ENCODE measurements at places on chromosomes 5 and 9. TPM values are rescaled to one million over a fixed set of nuclear protein-coding genes. Genes with fewer than 3 reads are reported as not detected.

Gene NSMF
- 76.9 TPM for polyA plus RNA-seq

Gene CCDC171
- 0.27 TPM for polyA plus RNA-seq

Gene LHX3
- polyA plus RNA-seq, result not detected

Gene BRINP1
- not detected for polyA plus RNA-seq

Gene PCDHB13
- polyA plus RNA-seq, result not detected

Gene ACOT12
- 0.38 TPM for polyA plus RNA-seq

All from small intestine (tissue), 16 donors.